CD8-positive, alpha-beta memory T cell (primary cell): ENCODE measurements at places on chromosomes 4 and X. TPM values are rescaled to one million over a fixed set of nuclear protein-coding genes. Genes with fewer than 3 reads are reported as not detected.
A peak's percentile ranks its signal among the peaks of the same experiment; 100 is the strongest.

The USP26 gene
- not detected for total RNA-seq

DNA sequence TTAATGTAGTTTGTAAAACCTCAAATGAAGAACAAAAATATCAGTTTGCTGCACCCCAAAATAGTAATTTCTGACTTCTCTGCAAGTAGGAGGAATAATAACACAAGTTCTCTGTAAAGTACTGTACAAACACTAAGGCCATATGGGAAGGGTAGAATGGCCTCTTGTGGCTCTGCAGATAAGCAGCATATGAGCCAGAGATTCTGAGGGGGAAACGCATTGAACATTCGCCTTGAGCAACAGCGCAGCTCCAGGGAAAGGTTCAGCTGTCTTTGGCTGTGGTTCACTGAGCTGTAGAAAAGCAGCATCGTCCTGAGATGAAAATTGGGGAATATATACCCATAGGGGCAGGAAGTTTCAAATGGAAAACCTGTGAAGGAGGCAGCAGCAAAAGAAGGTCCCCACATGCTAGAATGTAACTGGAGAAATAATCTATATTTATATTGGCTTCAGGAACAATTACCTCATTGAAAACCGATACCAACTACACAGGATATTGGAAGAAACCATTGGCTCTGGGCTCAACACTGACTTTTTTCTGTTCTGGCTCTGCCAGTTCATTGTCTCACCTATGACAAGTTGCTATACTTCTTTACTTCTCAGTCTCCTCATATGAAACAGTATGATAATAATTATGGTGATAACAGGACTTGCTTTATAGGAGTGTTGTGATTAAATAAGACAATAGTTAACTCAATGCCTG, 357.6 kb upstream of the CPEB2 start:
- no peak overlapping the region for H3K27ac ChIP-seq
- H3K4me1 ChIP-seq: no peaks in the 10 kb centered on the region
- no peak for DNase-seq
- H3K27me3 ChIP-seq: no peaks in the 10 kb centered on the region
- no peaks in the 10 kb centered on the region for H3K36me3 ChIP-seq

DNA sequence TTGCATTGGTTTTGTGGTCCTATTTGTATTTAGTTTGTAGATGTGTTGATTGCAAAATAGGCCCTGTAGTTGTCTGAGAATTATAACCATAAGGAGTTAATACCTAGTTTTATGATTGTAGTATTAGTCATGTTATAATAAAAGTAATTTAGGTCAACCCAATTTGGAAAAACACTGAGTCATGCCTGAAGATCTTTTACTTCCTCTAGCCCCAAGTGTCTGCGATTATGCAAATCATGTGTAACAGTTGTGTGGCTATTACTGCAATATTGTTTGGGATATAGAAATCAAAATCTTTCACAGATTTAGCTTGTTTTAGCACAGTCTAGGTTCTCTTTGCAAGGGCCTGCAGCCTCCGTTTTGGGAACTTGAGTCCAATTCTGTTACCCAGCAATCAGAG, 12.6 kb downstream of the SRD5A3 start:
- H3K27me3 ChIP-seq: no peaks in the 10 kb centered on the region
- H3K4me1 ChIP-seq: no peaks in the 10 kb centered on the region
- H3K27ac ChIP-seq: no peak overlapping the region
- no peaks in the 10 kb centered on the region for H3K36me3 ChIP-seq

- no peak overlapping the region for H3K4me3 ChIP-seq
- no peak for DNase-seq
- no peaks in the 10 kb centered on the region for H3K36me3 ChIP-seq
These were observed 405.5 kb upstream of the NR3C2 start for GRCh38 chr4:148847544-148848255.

The FAM13A gene
- 1.4 TPM for total RNA-seq

- no peak within 1 kb of the TSS for H3K4me3 ChIP-seq
- no peak within 1 kb of the TSS for H3K27ac ChIP-seq
- H3K27me3 ChIP-seq: no peaks in the 10 kb centered on the region
- H3K4me1 ChIP-seq: peaks cover 1% of the 10 kb centered on the region
- no peaks in the 10 kb centered on the region for H3K36me3 ChIP-seq
These were observed at the start of gene TMPRSS11E for GRCh38 chr4:68447201-68447600. TMPRSS11E (plus strand) TSS chr4:68447463; CDS start chr4:68447513, 50 bp downstream.

DNA sequence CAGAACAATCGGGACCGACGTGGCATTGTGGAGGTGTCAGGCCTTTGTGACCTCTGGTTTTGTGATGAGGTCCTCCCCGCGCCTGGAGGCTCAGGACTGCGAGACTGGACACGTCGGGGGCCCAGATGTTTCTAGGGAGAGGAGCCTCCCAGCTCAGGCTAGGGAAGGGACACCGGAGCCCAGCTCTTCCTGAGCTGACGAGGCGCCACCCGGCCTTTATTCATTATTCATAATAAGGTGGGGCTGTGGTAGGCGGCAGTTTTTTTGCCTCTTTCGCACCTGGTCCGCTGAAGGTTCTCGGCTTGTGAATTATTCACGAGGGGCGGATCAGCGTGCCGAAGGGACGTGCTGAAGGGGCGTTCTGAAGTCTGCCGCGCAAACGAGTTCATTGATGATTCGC, 2.3 kb upstream of the UBA1 start:
- peak overlapping the region; percentile 72 for H3K27ac ChIP-seq
- no peaks in the 10 kb centered on the region for H3K27me3 ChIP-seq
- H3K4me1 ChIP-seq: peaks cover 30% of the 10 kb centered on the region
- H3K36me3 ChIP-seq: no peaks in the 10 kb centered on the region

- H3K27ac ChIP-seq: no peak overlapping the region
- no peak for DNase-seq
- H3K4me1 ChIP-seq: peaks cover 83% of the 10 kb centered on the region
- no peaks in the 10 kb centered on the region for H3K36me3 ChIP-seq
- H3K27me3 ChIP-seq: no peaks in the 10 kb centered on the region
- H3K4me3 ChIP-seq: peak overlapping the region; percentile 5
These were observed 57.2 kb downstream of the CASP6 start for GRCh38 chr4:109645874-109646710.

DNA sequence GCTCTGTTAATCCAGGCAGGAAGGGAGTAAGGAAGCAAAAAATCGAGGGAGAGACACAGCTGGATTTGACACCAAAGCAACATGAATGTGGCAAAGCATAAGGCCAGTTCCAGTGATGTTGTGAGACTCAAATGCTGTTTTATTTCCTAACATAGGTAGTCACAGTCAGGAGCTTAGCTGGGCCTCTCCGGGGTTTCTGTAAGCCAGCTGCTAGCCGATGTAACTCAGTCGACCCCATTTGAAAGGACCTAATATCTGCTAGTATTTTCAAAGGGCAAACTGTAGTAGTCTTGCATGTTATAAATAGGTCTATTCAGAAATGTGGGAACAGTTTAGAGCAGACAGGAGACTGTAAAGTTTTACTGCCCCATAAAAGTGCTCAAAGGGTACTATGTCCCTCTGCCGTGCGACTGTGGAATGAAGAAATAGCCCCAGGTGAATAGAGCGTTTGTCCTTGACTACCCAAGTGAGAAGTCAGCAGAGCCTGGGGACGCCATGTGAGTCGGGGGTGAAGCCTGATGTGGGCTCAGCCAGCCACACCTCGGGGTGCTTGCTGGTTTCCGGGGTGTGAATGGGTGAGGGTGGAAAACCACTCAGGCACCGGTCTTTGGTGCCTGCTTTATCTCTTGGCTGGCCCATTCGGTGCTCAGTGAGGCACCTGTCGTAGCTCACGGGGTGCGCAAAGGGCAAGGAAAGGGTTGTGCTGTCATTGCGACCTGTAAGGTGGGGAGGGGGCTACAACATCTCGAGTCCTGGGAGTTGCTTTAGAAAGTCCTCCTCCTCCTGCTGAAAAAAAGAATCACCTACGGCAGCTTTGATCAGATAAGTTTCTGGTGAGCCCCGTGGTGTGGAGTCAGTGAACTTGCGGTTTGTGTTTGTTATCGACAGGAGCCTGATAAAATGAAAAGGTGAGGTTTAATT, 745 bp downstream of the TRIM2 start:
- H3K27ac ChIP-seq: no peak overlapping the region
- peak overlapping the region; percentile 55 for H3K4me3 ChIP-seq
- peaks cover 22% of the 10 kb centered on the region for H3K4me1 ChIP-seq
- H3K36me3 ChIP-seq: no peaks in the 10 kb centered on the region

The MRPS18C gene
- total RNA-seq: 86.0 TPM

- no peak for DNase-seq
- no peak overlapping the region for H3K4me3 ChIP-seq
- H3K4me1 ChIP-seq: no peaks in the 10 kb centered on the region
- no peaks in the 10 kb centered on the region for H3K36me3 ChIP-seq
- no peaks in the 10 kb centered on the region for H3K27me3 ChIP-seq
- no peak overlapping the region for H3K27ac ChIP-seq
These were observed 83.4 kb upstream of the KLHL13 start for GRCh38 chrX:118199997-118200396.

- peaks cover 48% of the 10 kb centered on the region for H3K36me3 ChIP-seq
- H3K27ac ChIP-seq: no peak overlapping the region
- H3K4me1 ChIP-seq: peaks cover 36% of the 10 kb centered on the region
- DNase-seq: no peak
These were observed 14.3 kb downstream of the G3BP2 start for GRCh38 chr4:75658876-75659275.

The NLGN3 gene
- 0.46 TPM for total RNA-seq

The NLRP2B gene
- not detected for total RNA-seq

DNA sequence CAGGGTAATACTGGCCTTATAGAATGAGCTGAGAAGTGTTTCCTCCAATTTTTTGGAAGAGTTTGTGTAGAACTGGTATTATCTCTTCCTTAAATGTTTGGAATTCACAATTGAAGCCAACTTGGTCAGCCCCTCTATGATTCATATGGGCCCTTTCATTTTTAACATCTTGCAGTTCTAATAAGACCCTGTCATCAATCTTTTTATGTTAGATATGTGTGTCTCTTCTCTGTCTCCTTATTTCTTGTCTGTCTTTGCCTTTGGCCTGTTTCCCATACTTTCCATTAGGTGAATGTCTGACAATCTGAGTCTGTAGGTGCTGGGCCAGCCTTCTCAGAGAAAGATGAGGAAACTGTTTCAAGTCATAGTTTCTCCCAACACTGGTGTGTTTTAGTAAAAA, 88.7 kb downstream of the SLC16A2 start:
- H3K4me3 ChIP-seq: no peak overlapping the region
- no peaks in the 10 kb centered on the region for H3K36me3 ChIP-seq
- H3K4me1 ChIP-seq: no peaks in the 10 kb centered on the region
- H3K27ac ChIP-seq: no peak overlapping the region
- no peaks in the 10 kb centered on the region for H3K27me3 ChIP-seq

DNA sequence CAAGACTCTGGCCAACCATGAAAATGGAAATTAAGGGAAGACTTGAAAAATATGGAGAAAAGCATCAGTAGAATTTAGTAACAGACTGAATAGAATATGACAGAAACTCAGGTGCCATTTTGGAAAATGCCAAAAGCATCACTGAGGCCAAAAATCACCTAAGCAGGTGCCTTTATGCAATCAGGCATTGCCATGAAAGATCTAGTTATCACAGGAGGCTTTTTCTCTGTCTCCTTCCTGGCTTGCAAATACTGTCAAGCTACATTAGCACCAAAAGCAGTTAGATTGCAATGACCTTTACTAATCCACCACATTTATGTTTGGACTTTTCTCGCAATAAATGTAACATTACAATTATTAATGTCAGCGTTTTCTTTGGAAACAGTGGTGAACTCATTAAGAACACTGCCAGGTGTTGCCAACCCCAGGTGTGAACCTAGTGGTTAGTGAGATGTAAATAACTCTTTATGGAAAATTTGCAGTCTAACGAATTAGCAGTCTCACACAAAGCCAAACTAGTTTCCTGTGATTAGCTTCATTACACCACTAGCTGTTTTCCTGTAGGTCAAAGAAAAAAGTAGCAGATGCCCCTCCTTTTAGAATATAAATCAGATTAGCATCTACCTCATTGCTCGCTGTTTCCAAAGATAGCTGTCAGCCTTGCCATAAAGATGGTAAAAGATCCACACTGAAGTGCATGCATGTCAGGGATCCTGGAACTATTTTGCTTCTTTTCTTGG, 1568.4 kb upstream of the TENM3 start:
- H3K27ac ChIP-seq: no peak overlapping the region
- H3K27me3 ChIP-seq: no peaks in the 10 kb centered on the region
- H3K4me1 ChIP-seq: no peaks in the 10 kb centered on the region
- H3K36me3 ChIP-seq: no peaks in the 10 kb centered on the region
- no peak for DNase-seq

- DNase-seq: no peak
- no peak overlapping the region for H3K4me3 ChIP-seq
- no peak overlapping the region for H3K27ac ChIP-seq
These were observed 2024.5 kb upstream of the ADGRL3 start for GRCh38 chr4:59175617-59176016.

GRCh38 chr4:33883111-33883510, 2361.2 kb downstream of the ARAP2 start:
- DNase-seq: no peak
- no peaks in the 10 kb centered on the region for H3K27me3 ChIP-seq
- no peak overlapping the region for H3K27ac ChIP-seq
- H3K4me3 ChIP-seq: no peak overlapping the region
- no peaks in the 10 kb centered on the region for H3K4me1 ChIP-seq

DNA sequence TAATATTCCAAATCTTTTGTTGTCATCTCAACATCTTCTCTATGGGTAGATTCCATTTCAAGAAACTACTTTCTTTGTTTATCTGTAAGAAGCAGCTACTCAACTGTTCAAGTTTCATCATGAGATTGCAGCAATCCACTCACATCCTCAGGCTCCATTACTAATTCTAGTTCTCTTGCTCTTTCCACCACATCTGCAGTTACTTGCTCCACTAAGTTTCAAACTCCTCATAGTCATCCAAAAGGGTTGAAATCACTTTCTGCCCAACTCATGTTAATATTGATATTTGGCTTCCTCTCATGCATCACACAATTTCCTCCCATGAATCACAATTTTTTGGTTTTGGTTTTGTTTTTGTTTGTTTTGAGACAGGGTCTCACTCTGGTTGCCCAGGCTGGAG, 35.7 kb downstream of the ADH5 start:
- H3K4me3 ChIP-seq: no peak overlapping the region
- H3K27ac ChIP-seq: no peak overlapping the region
- no peaks in the 10 kb centered on the region for H3K27me3 ChIP-seq

- H3K27ac ChIP-seq: no peak overlapping the region
- DNase-seq: no peak
- H3K4me1 ChIP-seq: peaks cover 12% of the 10 kb centered on the region
- H3K36me3 ChIP-seq: no peaks in the 10 kb centered on the region
- no peaks in the 10 kb centered on the region for H3K27me3 ChIP-seq
- no peak overlapping the region for H3K4me3 ChIP-seq
These were observed 126.0 kb downstream of the BCOR start for GRCh38 chrX:39971760-39972159.

The IL2 gene
- total RNA-seq: 173 TPM

The ADH1A gene
- not detected for total RNA-seq

- H3K27me3 ChIP-seq: no peaks in the 10 kb centered on the region
- no peaks in the 10 kb centered on the region for H3K36me3 ChIP-seq
- no peaks in the 10 kb centered on the region for H3K4me1 ChIP-seq
- no peak for DNase-seq
These were observed 164.9 kb downstream of the DTHD1 start for GRCh38 chr4:36446275-36446674.
